ENCODE measurements at places on chromosomes 2 and 18. TPM values are rescaled to one million over a fixed set of nuclear protein-coding genes. Genes with fewer than 3 reads are reported as not detected.
A peak's percentile ranks its signal among the peaks of the same experiment; 100 is the strongest.

Gene IL1R2
- total RNA-seq: 0.96 TPM

DNA sequence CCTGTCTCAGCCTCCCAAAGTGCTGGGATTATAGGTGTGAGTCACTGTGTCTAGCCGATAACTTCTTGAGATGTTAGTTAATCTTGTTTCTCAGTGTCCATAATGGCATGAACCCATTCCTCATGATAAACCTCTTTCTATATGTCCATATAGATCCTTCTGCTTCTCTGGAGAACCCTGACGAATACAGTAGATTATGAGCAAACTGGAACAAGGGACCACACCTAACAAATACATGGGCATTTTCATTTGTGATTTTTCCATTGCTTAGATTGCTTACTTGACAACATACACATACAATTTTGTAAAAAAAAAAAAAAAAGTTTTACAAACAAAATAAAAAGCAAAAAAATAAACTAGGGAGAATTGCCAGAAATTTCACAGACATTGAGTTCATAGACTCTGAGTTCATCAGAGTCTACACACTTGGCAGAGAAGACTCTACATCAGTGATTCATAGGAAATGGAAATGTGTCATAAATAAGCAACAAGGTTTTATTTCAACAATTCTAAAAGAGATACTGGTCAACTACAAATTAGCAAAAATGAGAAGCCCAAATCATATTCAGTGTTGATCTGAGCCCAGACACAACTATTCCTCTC lies 96.7 kb downstream of the GALR1 start:
- no peak for DNase-seq

Gene PLEK
- 4.8 TPM for total RNA-seq

DNA sequence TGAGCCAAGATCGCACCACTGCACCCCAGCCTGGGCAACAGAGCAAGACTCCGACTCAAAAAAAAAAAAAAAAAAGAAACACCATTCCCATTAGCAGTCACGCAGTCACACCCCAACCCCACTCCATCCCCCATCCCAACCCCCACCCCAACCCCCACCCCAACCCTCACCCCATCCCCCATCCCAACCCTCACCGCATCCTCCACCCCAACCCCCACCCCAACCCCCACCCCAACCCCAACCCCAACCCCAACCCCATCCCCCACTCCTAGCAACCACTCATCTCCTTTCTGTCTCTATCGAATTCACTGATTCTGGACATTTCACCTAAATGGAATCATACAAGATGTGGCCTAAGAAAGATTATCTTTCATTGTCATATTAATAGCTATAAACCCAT lies 25.9 kb upstream of the ATP9B start:
- no peak for DNase-seq

GRCh38 chr2:108889907-108890306 lies 99.1 kb downstream of the EDAR start:
- no peak for DNase-seq

Gene NPPC
- total RNA-seq: 3.0 TPM

Gene SPOPL
- 13.5 TPM for total RNA-seq

DNA sequence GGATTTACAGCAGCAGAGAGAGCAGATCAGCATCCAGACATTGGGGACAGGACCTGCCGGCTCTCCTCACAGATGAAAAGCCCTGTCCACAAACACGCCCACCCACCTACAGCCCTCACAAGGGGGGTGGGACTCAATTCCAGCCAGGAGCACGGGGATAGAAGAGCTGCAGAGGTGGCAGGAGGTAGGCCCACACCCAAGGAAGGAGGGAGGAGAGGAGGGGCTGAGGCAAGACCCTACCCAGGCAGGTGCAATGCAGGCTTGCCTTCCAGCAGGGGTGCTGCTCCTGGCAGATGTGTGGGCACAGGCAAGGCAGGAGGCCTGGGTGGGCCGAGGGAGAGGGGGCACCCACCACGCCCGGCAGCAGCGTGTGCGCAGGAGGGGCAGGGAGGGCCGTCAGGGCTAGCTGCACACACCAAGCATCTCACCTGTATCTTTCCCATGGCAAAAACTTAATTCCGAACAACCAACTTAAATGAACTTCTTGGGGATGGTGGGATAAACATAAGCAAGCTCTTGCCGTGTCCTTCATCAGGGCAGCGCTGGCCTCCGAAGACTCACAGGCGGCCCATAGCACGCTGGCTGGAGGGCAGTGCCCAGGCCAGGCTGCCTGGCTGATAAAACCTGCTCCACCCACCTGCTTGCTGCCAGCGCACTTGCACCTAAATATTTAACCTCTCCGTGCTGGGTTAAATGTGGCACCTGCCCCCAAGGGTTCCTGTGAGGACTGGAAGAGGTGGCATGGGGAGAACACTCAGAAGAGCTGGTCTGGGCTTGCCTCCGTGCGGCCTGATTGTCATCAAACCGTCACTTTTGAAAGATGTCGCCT lies 219.5 kb downstream of the HDAC4 start:
- DNase-seq: peak; percentile 26

DNA sequence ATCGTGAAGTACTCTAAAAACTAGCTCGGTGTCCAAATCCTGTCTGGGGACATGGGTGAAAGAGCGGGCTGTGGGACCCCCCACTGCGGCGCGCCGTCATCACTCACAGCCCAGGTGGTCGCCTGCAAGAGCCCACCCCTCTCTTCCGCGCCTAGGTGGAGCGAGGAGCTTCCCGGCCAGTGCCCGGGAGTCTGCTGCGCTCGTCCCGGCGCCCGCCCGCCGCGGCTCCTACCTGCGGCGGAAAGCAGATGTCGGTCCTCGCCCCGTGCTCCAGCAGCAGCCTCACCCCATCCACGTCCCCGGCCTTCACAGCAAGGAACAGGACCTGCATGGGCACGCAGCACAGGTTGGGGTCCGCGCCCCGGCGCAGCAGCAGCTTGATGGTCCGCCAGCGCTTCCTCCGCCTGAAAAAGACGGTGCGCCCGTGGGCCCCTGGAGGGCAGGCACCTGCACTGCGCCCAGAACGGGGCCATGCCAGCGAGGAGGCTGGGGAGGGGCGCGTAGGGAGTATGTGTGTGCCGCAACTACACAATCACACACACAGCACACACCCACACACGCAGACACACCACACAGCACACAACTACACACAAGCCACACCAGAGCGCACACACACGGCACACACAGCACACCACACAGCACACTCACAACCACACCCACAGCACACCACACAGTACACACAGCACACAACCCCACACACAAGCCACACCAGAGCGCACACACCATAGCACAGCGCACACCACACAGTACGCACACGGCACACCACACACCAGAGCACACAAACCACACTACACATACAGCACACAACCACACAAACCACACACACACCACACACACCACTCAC lies 37.4 kb downstream of the ANKMY1 start:
- DNase-seq: no peak

Data from left ventricle myocardium inferior (tissue), 1 donor.